Suppressor macrophage treated with lipopolysaccharide for 1 hour (primary cell): ENCODE measurements at places on chromosomes 3 and 15.
A peak's percentile ranks its signal among the peaks of the same experiment; 100 is the strongest.

- no peak for DNase-seq
These were observed 165.3 kb downstream of the GOLIM4 start for GRCh38 chr3:167930453-167930852.

- no peak for DNase-seq
These were observed 134.1 kb upstream of the COL8A1 start for GRCh38 chr3:99504258-99504657.

- no peak for DNase-seq
These were observed 12.8 kb upstream of the KLF15 start for GRCh38 chr3:126370055-126370454.

- no peak for DNase-seq
These were observed 13.9 kb downstream of the RASGRF1 start for GRCh38 chr15:79076661-79077060.

DNA sequence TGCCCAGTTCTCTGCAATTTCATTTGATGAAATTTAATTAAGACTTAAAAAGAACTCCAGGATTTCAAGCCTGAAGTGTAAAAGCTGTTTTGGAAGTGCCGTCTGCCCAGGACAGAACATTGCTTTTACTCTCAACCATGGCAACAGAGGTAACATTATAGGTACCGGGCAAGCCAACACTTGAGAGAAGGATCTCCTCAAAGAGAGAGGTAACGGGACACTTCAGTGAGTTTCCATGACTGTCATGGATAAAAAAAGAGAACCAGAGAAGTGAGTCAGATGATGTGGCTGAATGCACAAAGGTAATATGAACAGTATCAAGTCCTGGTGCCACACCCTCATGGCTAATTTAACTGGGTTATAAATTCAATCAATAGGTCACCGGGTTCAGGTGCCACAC is 130.2 kb upstream of the LMOD3 start:
- DNase-seq = no peak

DNA sequence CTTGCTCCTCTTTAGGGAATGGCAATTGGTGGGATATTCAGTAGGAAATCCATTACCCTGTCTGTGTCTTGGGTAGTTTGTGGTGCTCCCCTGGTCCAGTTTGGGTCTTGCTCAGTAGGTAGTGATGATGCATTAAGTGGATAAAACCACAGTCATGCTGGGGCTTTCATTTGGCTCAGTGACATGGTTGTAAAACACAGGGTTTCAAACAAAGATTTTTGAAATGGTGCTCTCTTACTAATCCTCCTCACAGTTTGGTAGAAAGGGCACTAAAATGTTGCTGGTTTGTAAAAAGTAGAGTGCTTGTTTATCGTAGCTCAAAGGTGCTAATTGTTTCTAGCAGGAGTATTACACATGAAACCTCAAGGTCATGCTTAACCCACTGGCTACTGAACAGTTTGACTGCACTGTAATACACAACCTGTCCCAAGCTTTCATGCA is 22.9 kb downstream of the BBX start:
- no peak for DNase-seq

DNA sequence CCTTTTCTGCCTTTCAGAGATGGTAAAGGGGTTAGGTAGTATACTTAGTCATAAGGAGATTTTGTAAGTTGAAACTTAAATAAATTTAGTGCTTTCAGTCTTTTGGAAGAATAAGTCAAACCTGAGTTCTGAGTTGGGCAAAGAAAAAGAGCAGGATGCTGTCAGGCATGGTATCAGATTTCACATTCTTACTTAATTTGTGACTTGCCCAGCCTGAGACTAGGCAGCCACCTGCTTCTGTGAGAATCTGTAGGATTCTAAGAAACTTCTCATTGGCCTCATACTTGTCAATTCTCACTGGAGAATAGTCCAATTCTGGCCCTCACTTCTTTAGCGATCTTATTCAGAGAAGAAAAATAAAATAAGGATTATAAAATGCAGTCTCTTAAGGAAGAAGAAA is 577.5 kb downstream of the DIPK2A start:
- no peak for DNase-seq

DNA sequence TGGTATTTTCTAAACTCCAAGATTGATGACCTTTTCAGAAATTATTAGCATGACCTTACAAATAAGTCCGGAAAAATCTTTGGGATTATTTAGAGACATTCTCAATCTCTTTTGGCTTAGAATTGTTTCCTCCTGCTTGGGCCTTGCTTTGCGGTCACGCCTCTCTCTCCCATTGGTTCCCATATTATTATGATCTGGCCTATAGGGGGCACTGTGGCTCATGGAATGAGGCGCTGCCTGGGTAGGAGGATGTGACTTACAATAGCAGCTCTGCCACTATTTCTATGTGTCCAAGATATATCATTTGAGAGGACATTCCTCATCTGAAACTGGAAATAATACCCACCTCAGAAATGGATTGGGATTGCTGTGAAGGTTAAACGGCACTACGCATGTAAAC is 464.9 kb downstream of the MFSD1 start:
- DNase-seq = peak; percentile 12

DNA sequence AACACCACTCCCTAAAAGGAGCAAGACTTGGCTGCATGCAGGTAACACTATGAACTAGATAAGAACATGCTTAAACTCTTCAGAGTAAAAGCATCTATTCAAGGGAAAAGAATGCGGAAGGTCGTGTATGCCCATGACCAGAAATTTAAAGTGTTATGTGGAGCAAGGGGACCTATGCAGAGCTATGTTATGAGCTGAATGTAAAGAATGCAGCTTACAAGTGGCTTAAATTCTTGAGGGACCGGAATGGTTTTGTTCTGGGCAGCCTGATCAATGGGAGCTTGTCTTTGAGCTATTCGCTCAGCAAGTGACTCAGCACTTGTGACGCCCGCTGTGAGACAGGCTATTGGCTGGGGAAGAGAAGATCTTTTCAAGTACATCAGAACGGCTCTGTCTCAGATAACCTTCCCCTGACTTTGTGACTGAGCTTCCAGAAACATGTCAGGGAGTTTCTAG is 367.5 kb upstream of the THBS1 start:
- DNase-seq = no peak

DNA sequence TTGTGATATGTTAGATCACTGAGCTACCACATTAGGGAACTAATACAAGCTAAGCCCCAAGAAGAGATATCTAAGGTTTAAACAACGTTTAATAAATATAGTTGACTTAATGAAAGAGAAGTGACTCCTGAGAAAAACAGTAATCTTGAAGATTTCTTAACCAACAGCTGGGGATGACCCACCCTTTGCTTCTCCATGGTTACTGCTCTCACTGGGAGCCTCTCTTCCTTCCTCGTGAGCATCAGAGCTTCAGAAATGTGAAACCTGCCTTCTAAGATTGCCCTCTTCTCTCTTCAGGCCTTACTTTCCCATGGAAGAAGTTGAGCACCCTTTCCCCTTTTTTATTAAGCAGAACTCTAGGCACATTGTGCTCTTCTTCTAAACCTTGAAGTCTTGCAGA is 132.2 kb upstream of the NR2E3 start:
- no peak for DNase-seq

DNA sequence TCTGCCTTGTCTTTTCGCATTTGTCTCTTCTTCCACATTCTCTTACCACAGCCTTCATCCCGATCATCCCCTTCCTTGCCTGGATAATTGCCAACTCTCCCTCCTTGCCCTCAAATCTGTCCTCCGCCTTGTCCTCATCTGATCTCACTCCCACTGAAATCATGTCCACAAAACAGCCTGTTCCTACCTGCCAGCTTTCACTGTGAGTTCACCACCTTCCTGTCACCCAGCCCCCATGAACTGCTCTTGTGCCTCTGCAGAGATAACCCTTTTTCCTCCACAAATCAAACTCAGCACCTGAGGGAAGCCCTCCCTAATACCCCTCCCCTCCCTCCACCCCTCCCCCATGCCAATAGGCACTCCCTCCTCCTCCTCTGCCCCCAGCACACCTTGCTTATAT is 4.8 kb upstream of the ADCY5 start:
- DNase-seq = no peak

- no peak for DNase-seq
These were observed 52.8 kb downstream of the DHX30 start for GRCh38 chr3:47855461-47856383.

DNA sequence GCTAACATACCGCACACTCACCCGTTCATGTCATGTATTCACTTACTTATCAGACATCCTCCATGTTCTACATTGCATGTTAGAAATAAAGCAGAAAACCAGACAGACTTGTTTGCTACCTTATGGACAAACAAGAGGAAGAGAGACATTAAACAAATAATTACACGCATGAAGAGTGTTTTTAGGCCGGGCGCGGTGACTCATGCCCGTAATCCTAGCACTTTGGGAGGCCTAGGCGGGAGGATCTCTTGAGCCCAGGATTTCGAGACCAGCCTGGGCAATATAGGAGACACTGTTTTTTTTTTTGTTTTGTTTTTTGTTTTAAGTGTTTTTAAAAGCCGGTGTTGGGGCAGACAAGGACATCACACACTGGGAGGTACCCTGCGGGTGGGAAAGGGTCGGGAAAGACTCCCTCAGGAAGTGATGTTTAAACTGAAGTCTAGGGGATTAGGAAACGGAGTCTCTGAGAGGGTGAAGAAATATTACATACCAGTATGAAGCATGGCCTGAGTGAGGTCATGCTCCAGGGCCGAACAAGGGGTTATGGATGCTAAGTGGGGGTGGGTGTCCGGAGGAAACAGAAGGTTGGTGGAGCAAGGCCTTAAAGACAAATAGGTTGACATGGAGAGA is 2.1 kb upstream of the USP3 start:
- peak; percentile 87 for DNase-seq

DNA sequence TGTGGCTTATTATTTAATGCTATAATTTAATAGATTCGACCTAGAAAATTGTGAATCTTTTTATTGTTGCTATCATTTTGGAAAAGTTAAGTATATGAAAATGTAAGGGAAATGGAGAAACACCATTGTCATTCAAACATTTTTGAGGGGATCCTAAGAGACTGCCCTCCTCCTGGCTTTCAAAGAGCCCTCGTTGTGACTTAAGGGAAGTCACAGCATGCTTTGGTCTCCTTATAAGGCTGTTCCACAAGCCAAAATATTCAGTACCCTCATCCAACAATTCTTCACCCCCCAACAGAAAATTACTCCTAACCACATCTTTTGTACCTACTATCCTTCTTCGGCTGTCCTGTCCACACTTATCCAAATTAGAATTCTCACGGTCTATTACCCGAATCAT is 140.2 kb downstream of the GBE1 start:
- no peak for DNase-seq

DNA sequence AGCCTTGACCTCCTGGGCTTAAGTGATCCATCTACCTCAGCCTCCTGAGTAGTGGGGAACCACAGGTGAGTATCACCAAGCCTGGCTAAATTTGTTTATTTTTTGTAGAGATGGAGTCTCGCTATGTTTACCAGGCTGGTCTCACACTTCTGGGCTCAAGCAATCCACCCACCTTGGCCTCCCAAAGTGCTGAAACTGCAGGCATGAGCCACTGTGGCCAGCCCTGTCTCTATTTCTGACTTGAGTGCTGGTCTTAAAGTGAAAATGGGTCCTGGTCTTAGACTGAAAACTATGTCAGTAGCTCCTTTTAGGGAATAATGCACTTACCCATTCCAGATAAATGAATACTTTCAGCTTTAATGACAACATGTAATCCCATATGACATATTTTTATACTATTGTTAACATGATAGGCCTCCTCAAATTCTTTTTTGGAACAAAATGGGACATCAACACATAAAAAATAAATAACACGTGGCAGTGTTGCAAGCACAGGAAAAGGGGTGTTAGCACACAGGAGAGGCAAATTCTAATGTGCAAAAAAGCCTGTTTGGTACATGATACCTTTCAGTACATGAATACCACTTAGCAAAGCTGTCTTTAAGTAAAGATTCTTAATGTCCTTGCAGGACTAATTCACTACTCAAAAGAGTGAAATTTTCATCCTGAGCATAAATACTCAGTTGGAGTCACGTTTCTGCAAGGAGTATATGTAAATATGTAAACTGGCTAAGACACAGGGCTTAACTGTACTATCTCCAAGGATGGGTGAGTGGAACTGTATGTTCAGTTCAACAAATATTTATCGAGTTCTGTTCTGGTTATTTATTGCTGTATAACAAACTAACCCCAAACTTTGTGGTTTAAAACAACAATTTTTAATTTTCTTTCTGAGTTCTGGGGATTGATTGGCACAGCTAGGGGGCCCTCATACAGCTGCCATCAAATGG is 194.7 kb downstream of the NR1D2 start:
- DNase-seq = no peak

- no peak for DNase-seq
These were observed 531.2 kb upstream of the SEMA6D start for GRCh38 chr15:47186075-47186474.

GRCh38 chr3:116842254-116842957 is 132.8 kb downstream of the TUSC7 start:
- DNase-seq = no peak

GRCh38 chr15:48898446-48898845 is 20.5 kb downstream of the EID1 start:
- DNase-seq = no peak

GRCh38 chr3:9913601-9914000 is 3.3 kb upstream of the IL17RC start:
- DNase-seq = no peak

DNA sequence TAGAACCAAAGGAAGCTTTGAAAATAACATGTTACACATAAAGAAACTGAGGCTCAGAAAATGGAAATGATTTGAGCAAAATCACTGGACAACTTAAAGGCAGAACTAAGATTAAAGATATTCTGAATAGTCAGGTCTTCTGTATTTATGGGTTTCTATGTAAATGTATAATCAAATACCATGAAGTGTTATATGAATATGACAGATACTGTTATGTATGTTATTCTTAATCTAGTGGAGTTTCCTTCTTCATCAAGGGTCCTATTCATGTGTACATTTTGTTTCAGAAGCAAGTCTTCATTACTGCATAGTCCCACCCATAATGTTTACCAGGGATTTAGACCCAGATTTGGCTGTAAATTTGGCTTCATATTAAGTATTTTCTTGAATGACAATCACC is 470.9 kb upstream of the TPRG1 start:
- no peak for DNase-seq

DNA sequence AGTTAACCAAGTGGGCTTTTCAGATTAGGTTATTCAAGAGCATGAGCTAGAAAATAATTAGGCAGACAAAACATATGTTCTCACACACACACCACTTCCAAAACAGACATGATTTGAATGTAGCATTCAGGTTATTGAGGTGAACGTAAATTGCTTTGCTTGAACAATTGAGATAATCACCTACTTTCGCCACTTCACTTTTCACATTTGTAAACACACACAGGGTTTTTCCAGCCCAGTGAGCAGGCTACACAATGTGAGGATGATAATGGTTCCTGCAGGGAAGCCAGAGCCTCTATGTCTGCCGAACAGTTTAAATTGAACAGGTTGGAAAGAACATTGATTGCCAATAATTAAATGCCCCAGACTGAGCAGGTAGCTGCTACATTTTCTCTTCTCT is 560.8 kb downstream of the OCA2 start:
- DNase-seq = no peak

- DNase-seq = peak; percentile 23
These were observed 69.6 kb downstream of the ASB7 start for GRCh38 chr15:100671858-100672543.

GRCh38 chr3:154898916-154899315 is 181.2 kb upstream of the MME start:
- DNase-seq = no peak

- no peak for DNase-seq
These were observed 278.4 kb downstream of the OCA2 start for GRCh38 chr15:27820722-27821121.

GRCh38 chr3:39216176-39216790 is 23.9 kb upstream of the XIRP1 start:
- DNase-seq = peak; percentile 78
